ENCODE measurements at places on chromosomes 5 and 9. TPM values are rescaled to one million over a fixed set of nuclear protein-coding genes. Genes with fewer than 3 reads are reported as not detected.

The OLFML2A gene
- total RNA-seq: 5.5 TPM

The GCNT1 gene
- total RNA-seq: 9.9 TPM

The ATP6V0E1 gene
- total RNA-seq: 177 TPM

The GADD45G gene
- 0.64 TPM for total RNA-seq

The CEMIP2 gene
- 180 TPM for total RNA-seq

The DPH7 gene
- 22.5 TPM for total RNA-seq

The TBC1D2 gene
- total RNA-seq: 56.4 TPM

The ZNF462 gene
- 32.4 TPM for total RNA-seq

The HSD17B3 gene
- total RNA-seq: not detected

The NTMT1 gene
- total RNA-seq: 36.3 TPM

The SLC12A7 gene
- total RNA-seq: 9.5 TPM

The LMX1B gene
- total RNA-seq: not detected

The IFNK gene
- total RNA-seq: not detected

The ENHO gene
- not detected for total RNA-seq

DNA sequence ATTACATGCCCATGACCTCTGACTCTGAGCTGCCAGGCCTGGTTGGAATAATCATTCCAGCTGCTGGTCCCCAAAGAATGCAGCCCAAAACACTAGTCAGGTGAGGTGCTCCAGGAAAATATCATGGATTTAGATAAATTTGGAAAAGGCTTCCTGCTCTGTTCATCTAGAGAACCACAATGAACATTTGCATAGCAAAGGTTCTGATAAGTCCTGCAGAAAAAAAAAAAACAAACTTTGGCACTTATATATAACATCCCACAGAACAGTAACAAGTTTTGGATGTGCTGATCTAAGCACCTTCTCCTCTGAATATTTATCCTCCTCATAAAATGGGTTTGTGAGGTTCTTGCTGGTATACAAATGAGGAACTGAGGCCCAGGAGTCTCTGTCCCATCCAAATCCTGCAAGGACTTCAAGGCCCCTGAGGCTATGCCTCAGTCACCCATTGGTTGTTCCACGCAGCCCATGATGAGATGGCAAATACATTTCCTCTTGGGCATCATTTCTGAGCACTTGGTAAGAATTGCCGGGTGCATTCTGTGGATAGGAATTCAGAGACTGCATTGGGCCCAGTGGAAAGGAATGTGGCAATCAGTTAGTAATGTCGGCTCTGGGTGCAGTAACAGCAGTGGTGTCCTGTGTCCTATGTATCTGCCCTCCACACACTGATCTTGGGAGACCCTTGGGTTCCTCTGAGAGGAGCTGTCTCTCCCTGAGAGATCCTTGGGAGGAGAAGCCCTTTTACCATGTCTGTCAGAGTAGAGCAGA lies 73.4 kb upstream of the ASS1 start:
- no peak for DNase-seq

GRCh38 chr5:65047948-65048690 lies 279.4 kb downstream of the CWC27 start:
- DNase-seq: no peak

- no peak for DNase-seq
Observed at GRCh38 chr5:111699976-111700375, 57.0 kb downstream of the NREP start.

DNA sequence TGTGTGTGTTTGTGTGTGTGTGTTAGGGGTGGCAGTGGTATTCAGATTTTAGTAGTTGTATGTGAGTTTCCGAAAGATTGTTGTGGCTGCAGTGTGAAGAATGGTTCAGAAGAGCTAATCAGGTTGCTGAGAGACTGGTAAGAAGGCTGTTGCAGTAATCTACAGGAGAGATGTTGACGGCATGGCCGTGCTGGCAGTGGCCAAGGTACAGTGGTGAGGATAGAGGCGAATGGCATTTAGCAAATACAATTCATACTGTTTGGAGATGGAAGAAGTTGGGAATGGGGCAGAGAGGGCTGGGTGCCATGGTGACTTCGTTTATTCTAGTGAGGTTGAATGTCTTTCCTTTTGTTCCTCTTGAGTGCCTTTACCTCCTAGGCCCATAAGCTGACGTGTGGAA lies 77.5 kb upstream of the SPATA31D4 start:
- no peak for DNase-seq

DNA sequence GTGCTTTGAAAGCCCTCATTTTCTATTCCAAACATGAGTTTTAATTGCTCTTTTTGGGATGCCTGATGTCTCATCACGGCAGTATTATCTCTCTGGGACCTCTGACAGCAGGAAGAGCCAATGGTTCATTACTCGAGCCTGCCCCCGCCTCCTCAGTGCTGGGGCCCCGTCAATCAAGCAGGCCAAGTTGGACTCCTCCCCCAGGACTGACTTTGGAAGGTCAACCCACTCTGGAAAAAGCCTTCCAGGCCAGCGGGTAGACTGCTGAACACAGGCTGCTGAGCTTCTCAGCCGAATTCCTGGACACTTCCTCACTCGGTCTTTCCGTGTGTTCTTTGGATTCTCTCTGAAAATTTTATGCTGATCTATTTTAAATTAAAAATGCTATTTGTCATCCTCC lies 9.5 kb upstream of the BARHL1 start:
- DNase-seq: no peak

GRCh38 chr9:29714860-29715259 lies 2141.6 kb upstream of the C9orf72 start:
- DNase-seq: no peak

DNA sequence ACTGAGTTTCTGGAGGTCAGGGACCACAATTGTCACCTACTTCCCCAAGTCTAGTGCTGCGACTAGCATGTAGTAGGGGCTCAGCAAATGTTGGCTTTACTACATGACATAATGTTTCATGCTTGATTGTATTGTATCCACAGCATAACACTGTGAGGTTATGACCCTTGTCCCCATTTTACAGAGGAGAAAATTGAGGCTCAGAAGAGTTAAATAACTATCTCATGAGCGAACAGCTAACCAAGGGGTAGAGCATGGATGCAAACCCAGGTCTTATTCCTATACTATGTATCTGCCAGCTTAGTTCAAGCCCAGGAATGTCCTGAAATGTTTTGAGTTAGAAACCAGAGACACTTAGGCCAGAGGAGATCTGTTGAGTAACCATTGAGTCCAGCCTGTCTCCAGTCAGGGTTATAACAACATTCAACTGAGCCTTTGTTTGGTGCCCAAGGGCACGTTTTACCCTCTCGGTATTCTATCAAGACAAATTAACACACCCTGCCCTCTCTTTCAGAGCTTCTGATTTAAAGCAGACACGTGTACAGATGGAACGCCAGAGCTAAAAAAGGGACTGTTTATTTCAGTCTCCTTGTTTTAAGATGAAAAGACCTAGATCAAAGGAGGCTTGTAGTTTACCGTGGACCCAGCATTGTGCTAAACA lies 16.5 kb downstream of the ANGPTL2 start:
- no peak for DNase-seq

GRCh38 chr5:60841361-60841760 lies 2.7 kb downstream of the ELOVL7 start:
- no peak for DNase-seq

DNA sequence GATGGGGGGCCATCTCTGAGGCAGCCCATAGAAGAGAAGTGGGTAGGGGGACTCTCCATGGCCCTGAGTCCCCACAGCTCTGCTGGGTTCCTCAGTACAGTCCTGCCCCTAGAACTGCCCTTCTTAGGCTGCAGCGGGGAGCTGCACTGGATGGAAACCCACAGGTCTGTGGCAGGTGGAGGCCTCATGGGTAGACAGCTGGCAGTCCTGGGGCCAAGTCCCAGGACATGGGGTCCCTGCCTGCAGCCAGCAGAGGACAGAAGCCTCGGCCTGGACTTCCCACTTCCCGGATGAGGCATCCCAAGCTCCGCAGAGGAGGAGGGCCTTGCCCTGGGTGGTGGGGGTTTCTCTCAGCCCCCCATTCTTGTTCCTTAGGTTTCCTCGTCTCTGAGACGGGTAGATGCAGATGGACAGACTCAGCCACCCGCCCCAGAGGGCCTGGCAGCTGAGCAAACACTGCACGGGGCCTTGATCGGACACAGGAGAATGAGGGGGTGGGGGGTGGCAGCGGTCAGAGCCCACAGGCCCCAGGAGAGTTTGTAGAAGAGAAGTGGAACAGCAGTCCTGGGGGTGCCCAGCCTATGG lies 153.8 kb downstream of the C9orf50 start:
- DNase-seq: no peak

GRCh38 chr5:107058803-107059202 lies 611.9 kb downstream of the EFNA5 start:
- DNase-seq: no peak

- DNase-seq: no peak
Observed at GRCh38 chr5:179239256-179240135, 105.8 kb downstream of the ADAMTS2 start.

DNA sequence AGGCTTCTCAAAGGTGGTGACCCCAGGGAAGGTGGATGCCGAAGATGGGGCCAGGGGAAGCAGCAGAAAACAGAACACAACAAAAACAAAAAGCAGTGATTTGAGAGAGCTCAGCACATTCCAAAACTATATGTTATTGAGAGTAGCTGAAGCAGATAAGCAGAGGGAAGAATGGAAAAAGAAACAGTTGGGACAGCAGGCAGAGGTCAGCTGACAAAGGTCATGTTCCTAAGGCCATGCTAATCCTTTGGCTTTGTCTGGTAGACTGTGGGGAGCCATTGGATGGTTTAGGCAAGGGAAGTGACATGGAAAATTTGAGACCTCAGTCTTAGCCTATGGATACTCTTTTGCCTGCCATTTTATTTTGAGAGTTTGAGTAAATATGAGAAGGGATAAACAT lies 14.5 kb downstream of the DMGDH start:
- no peak for DNase-seq

DNA sequence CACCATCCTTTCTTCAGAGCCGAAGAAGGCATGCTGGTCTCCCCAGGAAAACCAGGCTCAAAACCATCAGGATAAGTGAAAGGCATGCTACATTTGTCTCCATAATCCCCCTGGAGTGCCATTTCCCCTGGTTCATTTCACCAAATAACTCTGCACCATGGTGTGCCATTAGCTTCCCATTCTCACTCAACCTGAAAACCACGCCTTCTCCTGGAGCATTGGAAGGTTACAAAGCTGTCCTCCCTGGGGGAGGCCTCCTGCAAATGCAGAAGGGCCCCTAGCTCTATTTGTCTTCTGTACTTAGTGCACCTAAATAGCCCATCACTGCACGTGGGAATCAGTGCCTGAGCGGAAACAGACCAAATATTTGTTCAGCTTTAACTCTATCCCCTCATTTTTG lies 90.2 kb upstream of the ICE1 start:
- DNase-seq: no peak

DNA sequence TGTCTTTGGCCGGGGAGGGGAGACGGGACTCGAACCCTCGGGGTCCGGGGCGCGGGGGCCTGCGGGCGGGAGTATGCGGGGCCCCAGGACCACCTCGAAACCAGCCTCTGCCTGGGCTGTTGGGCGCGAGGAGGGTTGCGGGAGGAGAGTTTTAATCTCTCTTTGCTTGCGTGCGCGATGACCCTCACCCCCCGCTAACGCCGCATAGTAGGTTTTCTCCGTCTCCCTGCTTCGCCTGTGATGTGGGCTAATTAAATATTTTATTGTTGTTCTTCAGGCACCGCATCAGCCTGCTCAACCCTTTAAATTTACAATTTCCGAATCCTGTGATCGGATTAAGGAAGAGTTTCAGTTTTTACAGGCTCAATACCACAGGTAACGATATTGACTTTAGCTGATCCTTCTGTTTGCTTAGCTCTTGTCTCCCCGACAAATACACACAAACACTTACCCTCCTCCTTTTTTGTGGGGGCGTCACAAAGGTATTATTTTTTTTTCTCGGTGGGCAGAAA lies 1.7 kb downstream of the TLE4 start:
- DNase-seq: peak; percentile 17

DNA sequence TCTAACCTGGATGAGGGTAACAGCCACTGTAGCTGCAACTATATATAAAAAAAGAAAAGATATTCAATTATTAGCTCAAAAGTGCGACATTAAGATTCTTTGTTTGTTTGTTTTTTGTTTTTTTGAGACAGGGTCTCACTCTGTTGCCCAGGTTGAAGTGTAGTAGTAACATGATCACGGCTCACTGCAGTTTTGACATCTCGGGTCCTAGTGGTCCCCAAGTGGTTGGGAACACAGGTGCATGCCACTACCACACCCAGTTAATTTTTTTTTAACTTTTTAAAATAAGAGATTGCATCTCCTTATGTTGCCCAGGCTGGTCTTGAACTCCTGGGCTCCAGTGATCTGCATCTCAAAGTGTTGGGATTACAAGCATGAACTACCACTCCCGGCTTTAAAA lies 61.8 kb downstream of the MEF2C start:
- no peak for DNase-seq

DNA sequence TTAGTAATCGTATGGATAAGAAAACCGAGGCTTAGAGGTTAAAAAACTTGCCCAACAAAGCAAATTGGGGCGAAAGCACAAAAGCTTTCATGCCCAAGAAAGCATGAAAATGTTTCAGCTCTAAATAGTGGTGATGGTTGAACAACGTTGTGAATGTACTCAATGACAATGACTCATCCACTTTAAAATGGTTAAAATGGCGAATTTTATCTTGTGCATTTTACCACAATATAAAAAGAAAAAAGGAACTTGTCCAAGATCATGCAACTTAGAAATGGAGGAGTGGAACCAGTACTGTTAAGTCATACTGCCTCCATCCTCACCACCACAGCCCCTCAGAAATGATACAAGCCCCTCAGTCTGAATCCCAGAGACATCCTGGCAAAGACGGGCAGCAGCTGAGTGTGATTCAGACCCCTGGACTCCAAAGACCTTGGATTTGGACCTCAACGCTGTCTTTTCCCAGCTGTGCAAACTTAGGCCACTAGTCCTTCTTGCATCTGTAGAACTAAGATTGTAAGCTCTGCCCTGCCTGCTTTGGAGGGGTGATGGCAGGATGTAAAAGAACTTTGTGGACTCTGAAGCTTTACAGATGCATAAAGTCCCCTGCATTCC lies 158.4 kb downstream of the GABBR2 start:
- DNase-seq: no peak

DNA sequence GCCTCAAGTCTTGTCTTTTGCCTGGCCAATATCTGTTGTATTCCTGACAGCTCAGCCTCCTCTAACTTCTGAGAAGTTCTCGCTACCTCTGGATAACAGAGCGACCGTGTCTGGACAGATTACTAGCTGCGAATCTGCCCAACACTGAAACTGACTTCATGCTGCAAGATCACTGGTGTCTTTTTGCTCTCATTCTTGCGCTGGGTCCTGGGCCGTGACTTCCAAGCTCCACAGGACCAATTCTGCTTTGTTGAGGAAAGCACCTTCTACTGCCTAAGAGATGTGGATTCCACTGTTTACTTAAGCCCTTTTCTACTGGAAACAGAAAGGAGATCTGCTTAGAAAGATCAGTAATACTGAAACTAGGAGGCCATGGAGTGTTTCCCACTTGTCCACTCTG lies 978.8 kb upstream of the DMAC1 start:
- DNase-seq: no peak
